Activated CD8-positive, alpha-beta memory T cell treated with anti-CD3 and anti-CD28 coated beads for 4 hours (primary cell): ENCODE measurements at places on chromosomes 2 and 18.
A peak's percentile ranks its signal among the peaks of the same experiment; 100 is the strongest.

DNA sequence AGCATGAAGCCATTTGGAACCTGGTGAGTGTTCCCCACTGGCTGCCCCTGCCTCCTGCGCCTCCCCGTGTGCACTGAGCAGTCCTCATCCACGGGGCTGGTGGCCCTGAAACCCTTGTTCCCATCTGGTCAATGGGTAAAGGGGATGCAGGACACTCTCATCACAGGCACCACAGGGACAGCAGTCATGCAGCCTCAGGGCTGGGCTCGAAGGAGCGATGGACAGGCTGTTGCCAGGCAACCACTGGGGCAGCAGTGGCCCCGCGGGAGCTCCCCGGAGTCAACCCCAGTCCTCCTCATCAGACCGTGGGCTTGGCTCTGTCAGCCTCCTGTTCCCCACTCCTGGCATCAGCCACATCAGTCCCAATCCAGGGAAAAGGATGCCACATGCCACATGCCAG is 509.5 kb downstream of the EIPR1 start:
- DNase-seq = no peak

DNA sequence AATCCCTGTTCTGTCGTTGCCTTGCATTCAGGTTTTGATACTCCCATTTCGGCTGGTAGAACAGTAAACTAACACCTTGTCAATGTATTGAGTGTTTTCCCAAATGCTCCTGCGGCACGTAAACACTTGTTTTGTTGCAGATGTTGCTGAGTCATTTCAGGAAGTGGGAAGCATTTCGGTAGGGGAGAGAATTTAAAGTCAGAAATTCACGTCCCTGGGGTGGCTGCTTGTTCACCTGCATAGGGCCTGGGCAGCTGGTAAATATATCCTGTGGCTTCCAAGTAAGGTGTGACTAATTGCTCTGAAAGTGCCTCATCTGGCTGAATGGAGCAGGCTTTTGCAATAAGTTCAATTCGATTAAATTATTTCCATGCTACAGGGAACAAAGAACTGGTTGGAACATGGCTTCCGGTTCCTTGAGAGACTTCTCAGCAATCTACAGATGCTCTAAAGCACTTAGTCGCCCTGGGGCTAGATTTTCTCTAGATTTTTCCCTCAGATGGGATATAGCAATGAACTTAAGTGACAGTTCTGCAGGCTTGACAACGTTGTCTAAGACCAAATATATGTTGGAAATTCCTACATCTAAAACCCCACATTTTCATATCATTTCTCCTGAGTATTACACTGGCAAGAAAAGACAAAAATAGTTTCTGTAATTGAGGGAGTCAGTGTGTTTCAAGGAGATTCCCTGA is 5.2 kb downstream of the GALR1 start:
- no peak for DNase-seq

GRCh38 chr18:74506448-74507084 is 10.4 kb downstream of the CNDP2 start:
- DNase-seq = no peak

- no peak for DNase-seq
Measured at GRCh38 chr2:77519888-77520506, 2.2 kb downstream of the LRRTM4 start.

DNA sequence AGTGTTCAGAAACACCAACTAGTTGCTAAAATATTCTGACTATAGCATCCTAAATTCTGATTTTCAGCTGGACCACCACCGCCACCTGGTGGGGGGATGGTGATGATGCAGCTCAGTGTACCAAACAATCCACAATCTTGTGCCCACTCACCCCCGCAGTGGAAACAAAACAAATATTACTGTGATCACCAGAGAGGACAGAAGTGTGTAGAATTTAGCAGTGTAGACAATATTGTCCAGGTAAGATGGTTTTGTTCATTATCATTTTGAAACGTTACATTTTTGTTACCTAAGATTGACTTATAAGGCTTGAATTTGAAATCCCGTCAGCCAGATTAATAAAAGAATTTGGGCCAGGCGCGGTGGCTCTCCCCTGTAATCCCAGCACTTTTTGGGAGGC is 31.7 kb upstream of the UBXN4 start:
- DNase-seq = peak; percentile 36
